COR-L47 (cell line): ENCODE measurements at places on chromosomes 3 and 15.

DNA sequence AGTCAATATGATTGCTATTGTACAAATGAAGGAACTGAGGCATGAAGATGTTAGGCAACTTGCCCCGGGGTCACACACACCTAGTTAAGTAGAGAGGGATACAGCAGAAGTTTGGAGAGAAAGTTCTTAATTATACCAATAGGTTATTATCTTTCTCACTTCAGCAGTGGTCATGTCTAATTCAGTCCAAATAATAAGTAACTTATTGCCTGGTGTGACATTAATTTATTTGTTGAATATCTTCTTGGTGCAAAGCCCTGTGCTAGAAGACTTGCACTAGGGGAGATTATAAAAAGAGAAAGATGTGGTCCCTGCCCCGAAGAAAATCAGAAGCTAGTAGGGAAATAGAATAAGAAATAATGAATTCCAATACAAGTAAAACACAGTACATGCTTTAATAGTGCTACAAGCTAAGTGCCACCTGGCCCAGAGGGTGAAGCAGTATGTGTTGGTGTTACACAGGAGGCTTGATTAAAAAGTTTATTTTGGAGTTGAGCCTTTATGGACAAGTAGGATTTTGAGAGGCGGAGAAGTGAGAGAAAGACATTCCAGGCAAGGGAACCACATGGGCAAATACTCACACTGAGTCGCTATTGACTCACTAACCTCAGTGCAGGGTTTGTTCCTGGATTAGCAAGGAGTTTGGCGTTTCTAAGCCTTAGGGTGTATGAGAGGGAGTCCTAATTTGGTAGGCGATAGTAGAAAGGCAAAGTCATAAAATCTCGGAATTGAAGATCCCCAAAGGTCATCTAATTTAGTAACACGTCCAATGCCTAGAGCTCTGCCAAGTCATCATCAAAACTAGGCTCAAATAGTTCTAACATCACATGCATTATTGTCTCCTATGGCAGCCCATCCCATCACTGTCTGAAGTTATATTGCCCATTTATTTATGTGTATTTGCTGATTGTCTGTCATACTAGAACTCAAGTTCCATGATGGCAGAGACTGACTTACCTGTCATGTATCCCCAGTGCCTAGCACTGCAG, 19.2 kb upstream of the GSK3B start:
- DNase-seq = no peak

- DNase-seq = peak; percentile 7
Observed at GRCh38 chr15:68471541-68471940, 39.6 kb upstream of the ITGA11 start.

- DNase-seq = no peak
Observed at GRCh38 chr15:75729326-75730069, 16.9 kb upstream of the CSPG4 start.

DNA sequence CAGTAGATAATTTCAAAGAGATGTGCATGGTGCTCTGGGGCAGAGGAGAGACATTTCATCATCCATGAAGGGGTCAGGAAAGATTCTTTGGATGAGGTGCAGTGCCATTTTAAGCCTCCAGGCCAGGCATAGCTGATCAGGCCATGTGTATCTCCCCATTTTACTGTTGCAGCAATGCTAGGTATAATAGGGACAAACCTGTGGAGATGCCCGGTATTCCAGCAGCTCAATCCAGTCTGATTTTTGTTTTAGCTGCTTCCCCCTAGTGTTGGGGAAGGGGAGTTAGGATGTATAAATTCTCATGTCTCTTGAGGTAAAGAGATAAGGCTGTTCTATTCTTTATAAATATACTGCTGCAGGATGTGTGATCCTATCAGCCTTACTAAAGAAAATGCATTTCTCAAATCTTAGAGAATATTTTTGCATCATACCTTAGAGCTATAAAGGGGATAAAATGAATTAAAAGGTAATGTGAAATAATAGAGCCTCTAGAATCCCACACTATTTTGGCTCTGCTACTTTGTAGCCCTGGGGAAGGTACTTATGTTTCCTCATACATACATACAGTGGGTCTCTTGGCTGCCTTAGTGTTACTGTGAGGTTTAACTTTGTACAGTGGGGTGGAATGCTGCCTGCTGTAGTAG, 5.2 kb downstream of the CDV3 start:
- no peak for DNase-seq

GRCh38 chr3:169122416-169122815, 541.1 kb downstream of the MECOM start:
- peak; percentile 4 for DNase-seq

GRCh38 chr3:129625072-129625874, 18.8 kb upstream of the PLXND1 start:
- no peak for DNase-seq

DNA sequence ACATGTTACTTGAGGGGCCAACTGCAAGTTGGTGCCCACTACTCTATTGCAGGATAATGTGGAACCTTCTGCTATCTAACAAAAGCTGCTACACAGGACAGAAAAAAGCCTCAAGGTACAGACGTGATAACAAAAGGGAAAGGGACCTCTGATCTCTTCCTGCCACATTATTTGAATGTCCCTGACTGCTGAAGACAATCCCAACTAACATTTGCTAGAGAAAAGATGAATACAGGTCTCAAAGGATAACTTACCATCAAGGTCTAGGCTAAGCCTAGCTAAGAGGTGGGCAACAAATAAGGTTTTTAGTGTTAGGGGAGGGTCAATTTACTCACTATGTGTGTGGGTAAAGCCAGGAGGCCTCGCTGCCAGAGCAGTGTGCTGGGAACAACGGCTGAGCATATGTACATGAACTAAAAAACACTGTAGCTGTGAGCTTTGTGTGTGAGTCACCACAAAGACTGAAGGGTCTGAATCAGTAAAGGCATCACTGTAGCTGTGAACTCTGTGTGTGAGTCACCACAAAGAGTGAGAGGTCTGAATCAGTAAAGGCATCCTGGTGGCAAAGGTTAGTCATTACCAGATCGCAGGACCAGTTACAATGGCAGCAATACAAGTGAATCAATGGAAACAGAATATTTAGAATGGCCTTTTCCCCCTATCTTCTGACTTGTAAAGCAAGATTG, 111.7 kb downstream of the LMLN start:
- DNase-seq = no peak

GRCh38 chr15:95175914-95176658, 944.7 kb downstream of the MCTP2 start:
- DNase-seq = no peak

GRCh38 chr15:71893691-71894090, 83.3 kb downstream of the NR2E3 start:
- DNase-seq = no peak

- DNase-seq = no peak
Observed at GRCh38 chr3:3110749-3111361, 681 bp upstream of the IL5RA start.

DNA sequence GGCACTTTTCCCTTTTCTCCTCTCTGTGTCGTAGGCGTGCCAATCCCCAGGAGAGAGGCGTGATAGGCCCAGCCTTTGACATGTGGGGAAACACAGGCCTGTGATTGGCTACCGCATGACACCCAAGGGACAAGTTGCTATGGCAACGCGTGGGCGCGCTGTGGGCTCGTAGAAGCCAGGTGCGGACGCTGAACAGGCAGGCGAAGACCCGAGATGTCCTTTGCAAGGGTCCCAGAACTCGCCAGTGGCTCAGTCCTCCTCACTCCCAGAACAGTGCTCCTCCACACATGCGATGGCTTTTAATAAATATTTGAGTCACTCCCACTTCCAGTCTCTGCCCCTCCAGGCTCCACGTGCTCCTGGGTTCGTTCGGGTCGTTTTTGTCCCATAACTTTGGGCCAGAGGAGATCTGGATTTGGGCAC, 4.2 kb downstream of the SLC51B start:
- DNase-seq = peak; percentile 98

GRCh38 chr3:19256313-19256712, 108.0 kb downstream of the KCNH8 start:
- DNase-seq = peak; percentile 9

- no peak for DNase-seq
Observed at GRCh38 chr15:34584330-34584668, 848 bp upstream of the GOLGA8B start.
